ENCODE measurements at places on chromosomes 1 and 21. TPM values are rescaled to one million over a fixed set of nuclear protein-coding genes. Genes with fewer than 3 reads are reported as not detected.

DLGAP3 gene
- total RNA-seq, result 0.93 TPM

TDRKH gene
- total RNA-seq, result 16.4 TPM

MAGI3 gene
- total RNA-seq, result 3.2 TPM

CATSPER4 gene
- not detected for total RNA-seq

LHX8 gene
- not detected for total RNA-seq

LCE3D gene
- total RNA-seq, result not detected

SLAMF7 gene
- total RNA-seq, result 53.6 TPM

BECN2 gene
- not detected for total RNA-seq

ACOT7 gene
- 126 TPM for total RNA-seq

PDPN gene
- not detected for total RNA-seq

HMGN1 gene
- 313 TPM for total RNA-seq

KRTAP12-2 gene
- not detected for total RNA-seq

CRP gene
- total RNA-seq, result not detected

PADI1 gene
- total RNA-seq, result not detected

OR2T33 gene
- total RNA-seq, result not detected

TNFAIP8L2 gene
- 38.0 TPM for total RNA-seq

HPDL gene
- total RNA-seq, result 34.8 TPM

SPRR2D gene
- not detected for total RNA-seq

AIM2 gene
- 52.9 TPM for total RNA-seq

IVL gene
- not detected for total RNA-seq

CFHR1 gene
- not detected for total RNA-seq

UTP11 gene
- 106 TPM for total RNA-seq

DHCR24 gene
- total RNA-seq, result 206 TPM

ZZZ3 gene
- total RNA-seq, result 47.8 TPM

ASPM gene
- total RNA-seq, result 27.5 TPM

GDAP2 gene
- 29.0 TPM for total RNA-seq

OR2L8 gene
- total RNA-seq, result not detected

C1orf21 gene
- 1.8 TPM for total RNA-seq

CNTN2 gene
- not detected for total RNA-seq

HES5 gene
- total RNA-seq, result not detected

OR10J4 gene
- total RNA-seq, result not detected

WDR3 gene
- 68.3 TPM for total RNA-seq

PDC gene
- total RNA-seq, result not detected

GJA5 gene
- not detected for total RNA-seq

UBE2U gene
- total RNA-seq, result not detected

TIE1 gene
- total RNA-seq, result 0.64 TPM

PROK1 gene
- total RNA-seq, result not detected

SDCCAG8 gene
- total RNA-seq, result 17.6 TPM

RGS18 gene
- not detected for total RNA-seq

ETNK2 gene
- total RNA-seq, result not detected

PLCH2 gene
- total RNA-seq, result 2.9 TPM

ADORA1 gene
- total RNA-seq, result not detected

P3H1 gene
- 44.9 TPM for total RNA-seq

APOBEC4 gene
- not detected for total RNA-seq

OLFML3 gene
- total RNA-seq, result 0.10 TPM

GRHL3 gene
- not detected for total RNA-seq

ESRRG gene
- not detected for total RNA-seq

SORT1 gene
- total RNA-seq, result 1.4 TPM

MAEL gene
- total RNA-seq, result not detected

RIPPLY3 gene
- 0.10 TPM for total RNA-seq

PEAR1 gene
- 0.36 TPM for total RNA-seq

NUAK2 gene
- total RNA-seq, result 1.3 TPM

LCE1A gene
- not detected for total RNA-seq

TPTE gene
- total RNA-seq, result not detected

PYHIN1 gene
- 19.5 TPM for total RNA-seq

NIPAL3 gene
- 22.7 TPM for total RNA-seq

URB2 gene
- total RNA-seq, result 38.4 TPM

CDCA8 gene
- total RNA-seq, result 33.5 TPM

Data from activated T-helper 1 cell treated with anti-CD3 and anti-CD28 coated beads, Interleukin-12 subunit alpha, Interleukin-12 subunit beta, Interleukin-2, Interleukin-4 antibody, amounts not matched to agents 30 ng/mL and 10 ng/mL and 1 ng/mL, durations not matched to agents 14 hours and 24 hours and 36 hours (primary cell).